ENCODE measurements at places on chromosomes 3 and 15. TPM values are rescaled to one million over a fixed set of nuclear protein-coding genes. Genes with fewer than 3 reads are reported as not detected.

The SERPINI2 gene
- not detected for total RNA-seq

The RTP4 gene
- total RNA-seq, result not detected

The EXD1 gene
- total RNA-seq, result 0.14 TPM

The TADA3 gene
- 61.5 TPM for total RNA-seq

The SOX14 gene
- not detected for total RNA-seq

The DISP2 gene
- total RNA-seq, result 1.1 TPM

The NECTIN3 gene
- total RNA-seq, result 23.2 TPM

The THSD4 gene
- total RNA-seq, result 25.8 TPM

The DAZL gene
- not detected for total RNA-seq

The MED12L gene
- total RNA-seq, result 0.42 TPM

The MCF2L2 gene
- 0.17 TPM for total RNA-seq
